A549 treated with CORT108297 at 1 μM for 4 hours (cell line): ENCODE measurements at places on chromosomes 5 and 9. TPM values are rescaled to one million over a fixed set of nuclear protein-coding genes. Genes with fewer than 3 reads are reported as not detected.

ENC1 gene
- 8.9 to 12.0 TPM (median 9.8 TPM) in 5 replicates for total RNA-seq

IFNA2 gene
- total RNA-seq = not detected in 5 replicates

PCDHGA5 gene
- 0.07 to 0.24 TPM (median 0.15 TPM) in 5 replicates for total RNA-seq

CD72 gene
- 0.06 to 0.18 TPM (median 0.12 TPM) in 4 of 5 replicates, not detected in the other for total RNA-seq

FCN2 gene
- not detected in 5 replicates for total RNA-seq

ZNF354B gene
- total RNA-seq = 4.3 to 5.9 TPM (median 5.7 TPM) in 5 replicates

MAMDC4 gene
- total RNA-seq = 1.7 to 6.8 TPM (median 5.1 TPM) in 5 replicates

ADRB2 gene
- 0.55 to 0.87 TPM (median 0.69 TPM) in 5 replicates for total RNA-seq

SCGB3A2 gene
- not detected in 5 replicates for total RNA-seq

PPP3R2 gene
- total RNA-seq = not detected in 5 replicates

SH2D3C gene
- total RNA-seq = 0.06 to 0.36 TPM (median 0.06 TPM) in 5 replicates

PKD2L2 gene
- total RNA-seq = not detected in 5 replicates

IFNA14 gene
- not detected in 5 replicates for total RNA-seq

NUTM2G gene
- 0.03 TPM in 1 of 5 replicates, not detected in the others for total RNA-seq

PHF24 gene
- total RNA-seq = 0.03 to 0.18 TPM (median 0.10 TPM) in 5 replicates

LRRC70 gene
- 0.20 to 0.27 TPM (median 0.23 TPM) in 5 replicates for total RNA-seq

IFNA21 gene
- total RNA-seq = not detected in 5 replicates

SLC34A3 gene
- total RNA-seq = 0.07 to 0.14 TPM (median 0.10 TPM) in 4 of 5 replicates, not detected in the other

PRUNE2 gene
- total RNA-seq = 0.02 to 0.03 TPM in 2 of 5 replicates, not detected in the others

SPAG8 gene
- 0.44 to 0.64 TPM (median 0.58 TPM) in 5 replicates for total RNA-seq

DCTN3 gene
- 98.4 to 114 TPM (median 111 TPM) in 5 replicates for total RNA-seq

HTR1A gene
- not detected in 5 replicates for total RNA-seq

MEIKIN gene
- not detected in 5 replicates for total RNA-seq

IL31RA gene
- total RNA-seq = 1.3 to 1.5 TPM (median 1.5 TPM) in 5 replicates

HTR4 gene
- total RNA-seq = not detected in 5 replicates

LRRC19 gene
- total RNA-seq = not detected in 5 replicates

TMEFF1 gene
- total RNA-seq = 0.68 to 1.8 TPM (median 1.2 TPM) in 5 replicates

DELE1 gene
- total RNA-seq = 42.3 to 64.0 TPM (median 57.0 TPM) in 5 replicates

BRD3OS gene
- total RNA-seq = 14.7 to 19.7 TPM (median 18.6 TPM) in 5 replicates
